ENCODE measurements at places on chromosomes 2 and 18. TPM values are rescaled to one million over a fixed set of nuclear protein-coding genes. Genes with fewer than 3 reads are reported as not detected.

DNA sequence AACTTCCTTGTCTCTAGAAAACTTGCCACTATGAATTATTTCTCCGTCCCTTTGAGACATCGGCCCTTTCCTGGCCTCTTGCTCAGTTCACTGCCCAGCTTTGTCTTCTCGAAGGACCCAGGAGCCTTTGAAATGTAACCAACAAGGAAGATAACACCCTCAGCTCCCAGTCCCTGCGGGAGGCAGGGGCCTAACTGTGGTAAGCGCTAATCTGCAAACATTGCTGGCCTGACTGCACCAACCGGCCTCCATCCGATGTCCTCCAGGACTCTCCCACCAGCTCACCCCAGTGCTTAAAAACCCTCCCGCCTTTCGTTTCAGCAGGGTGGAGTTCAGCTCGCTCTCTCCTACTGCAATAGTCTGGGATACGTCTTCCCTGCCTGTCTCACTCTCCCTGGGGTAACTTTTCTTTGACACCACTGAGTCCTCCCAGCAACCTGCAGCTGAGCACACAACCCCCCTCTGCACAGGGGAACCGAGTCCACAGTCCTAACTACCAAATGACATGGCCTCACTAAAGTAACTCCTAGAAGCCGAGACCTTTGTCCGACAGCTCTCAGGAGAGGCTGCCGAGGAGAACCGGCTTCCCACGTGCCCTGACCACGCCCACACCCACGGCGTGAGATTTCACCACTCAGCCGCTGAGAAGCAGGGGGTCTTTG, 76.1 kb downstream of the MBP start:
- no peak for DNase-seq

DNA sequence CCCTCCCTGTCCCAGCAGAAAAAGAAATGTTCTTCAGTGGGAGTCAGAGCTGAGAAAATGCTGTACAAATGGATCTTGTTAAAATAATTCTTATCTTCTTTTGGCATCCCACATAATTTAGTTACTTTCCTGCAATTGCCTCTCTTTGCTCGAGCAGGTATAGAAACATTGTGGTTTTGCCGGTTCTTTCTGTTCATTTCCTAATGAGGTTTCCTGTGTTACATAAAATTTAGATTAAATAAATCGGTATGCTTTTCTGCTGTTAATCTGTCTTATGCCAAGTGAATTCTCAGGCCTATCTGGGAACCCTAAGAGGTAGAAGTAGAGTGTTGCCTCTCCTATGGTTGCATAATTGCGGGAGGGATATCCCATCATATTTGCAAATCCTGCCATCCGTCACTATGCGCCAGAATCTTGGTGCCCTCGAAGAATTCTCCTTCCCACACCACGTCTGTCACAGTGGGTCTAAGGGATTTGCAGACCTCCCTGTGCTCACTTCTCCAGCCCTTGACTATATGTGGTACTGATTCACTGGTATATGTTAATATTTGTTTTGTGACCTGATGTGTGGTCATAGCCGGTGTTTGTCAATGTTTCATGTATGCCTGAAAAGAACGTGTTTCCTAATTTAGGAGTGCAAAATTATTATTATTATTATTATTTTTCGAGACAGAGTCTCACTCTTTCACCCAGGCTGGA, 12.2 kb upstream of the HDAC4 start:
- DNase-seq: no peak

- DNase-seq: no peak
These were observed 11.7 kb upstream of the STK17B start for GRCh38 chr2:196183172-196183473.

GRCh38 chr2:16151651-16152050, 211.3 kb downstream of the MYCN start:
- no peak for DNase-seq

The DPP4 gene
- polyA plus RNA-seq: 0.27 TPM

All from A549 (cell line).